Renal pelvis (tissue), 12 donors: ENCODE measurements at places on chromosomes 3 and 15.

- DNase-seq, result no peak
Measured at GRCh38 chr3:172044833-172045585, 5.6 kb downstream of the FNDC3B start.

DNA sequence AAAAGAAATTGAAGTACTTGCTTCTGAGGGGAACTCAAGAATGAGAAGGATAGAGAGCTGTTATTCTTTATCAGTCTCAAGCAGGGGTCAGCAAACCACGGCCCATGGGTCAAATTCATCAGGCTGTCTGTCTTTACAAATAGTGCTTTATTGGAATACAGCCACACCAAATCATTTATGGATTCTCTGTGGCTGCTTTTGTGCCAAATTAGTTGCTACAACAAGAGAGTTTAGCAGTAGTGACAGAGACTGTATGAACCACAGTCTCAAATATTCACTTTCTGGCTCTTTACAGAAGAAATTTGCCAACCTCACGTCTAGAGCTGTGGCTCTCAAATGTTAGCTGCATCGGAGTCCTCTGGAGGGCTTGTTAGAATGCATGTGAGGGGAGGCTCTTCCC, 258.0 kb upstream of the RARB start:
- DNase-seq, result no peak

- no peak for DNase-seq
Measured at GRCh38 chr3:42340466-42340865, 69.9 kb downstream of the LYZL4 start.

DNA sequence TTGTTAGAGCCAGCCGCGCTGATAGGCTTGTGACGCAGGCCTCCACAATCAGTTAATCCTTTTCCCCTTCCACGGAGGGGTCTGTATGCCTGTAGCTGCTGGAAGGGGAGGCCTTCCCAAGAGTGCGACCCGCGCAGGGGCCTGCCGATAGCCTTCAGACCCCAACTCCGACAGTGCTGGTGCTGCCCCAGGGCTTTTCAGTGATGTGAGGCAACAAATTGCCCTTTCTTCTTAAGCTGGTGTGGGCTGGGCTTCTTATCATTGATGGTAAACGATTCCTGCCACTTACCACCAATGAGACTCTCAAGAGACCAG, 143.4 kb downstream of the CHSY1 start:
- DNase-seq, result no peak

DNA sequence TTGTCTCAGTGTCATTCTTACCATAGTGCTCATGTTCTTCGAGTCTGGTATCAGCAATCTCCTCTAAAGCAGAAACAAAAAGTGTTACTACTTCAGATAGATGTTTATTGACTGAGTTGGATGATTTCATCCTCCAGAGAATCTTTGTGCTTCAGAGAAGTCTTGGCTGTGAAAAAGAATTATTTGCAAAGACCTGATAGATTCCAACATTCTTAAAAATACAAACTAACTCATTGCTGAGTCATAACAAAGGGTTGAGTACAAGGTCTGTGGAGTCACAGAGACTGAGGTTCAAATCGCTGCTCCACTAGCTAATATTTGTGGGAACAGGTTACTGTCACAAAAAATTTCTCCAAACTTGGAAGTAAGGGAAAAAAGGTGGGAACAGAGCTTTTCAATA, 9.0 kb upstream of the STRIT1 start:
- DNase-seq, result no peak

GRCh38 chr3:151835751-151836525, 22.0 kb downstream of the AADAC start:
- DNase-seq, result no peak

DNA sequence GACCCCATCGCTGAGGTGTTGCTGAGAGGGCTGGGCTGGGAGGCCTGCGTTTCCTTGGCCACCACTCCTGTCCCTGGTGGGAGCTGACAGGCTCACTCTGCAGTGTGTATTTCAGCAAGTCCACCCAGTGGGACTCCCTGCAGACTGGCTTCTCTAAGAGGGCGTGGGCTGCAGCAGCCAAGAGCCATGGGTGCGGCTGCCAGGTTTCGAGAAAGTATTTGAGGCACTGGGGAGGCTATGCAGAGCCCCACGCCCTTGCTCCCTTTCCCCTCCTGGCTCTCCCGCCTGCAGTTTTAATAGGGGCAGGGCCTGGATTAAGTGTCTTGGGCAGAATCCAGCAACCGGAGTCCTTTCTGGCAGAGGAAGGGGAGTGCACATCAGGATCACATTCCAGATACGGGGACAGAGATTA, 242.1 kb downstream of the THSD4 start:
- no peak for DNase-seq

GRCh38 chr3:74267588-74268184, 346.8 kb downstream of the CNTN3 start:
- DNase-seq, result peak; percentile 43
